IMR-90 (cell line): ENCODE measurements at places on chromosomes 1 and 21. TPM values are rescaled to one million over a fixed set of nuclear protein-coding genes. Genes with fewer than 3 reads are reported as not detected.

Gene SPRR2G
- not detected in 2 replicates for total RNA-seq

Gene TENT5C
- 4.1 and 5.3 TPM in 2 replicates for total RNA-seq

Gene S100A3
- total RNA-seq = 1.4 and 2.9 TPM in 2 replicates

Gene C4BPA
- total RNA-seq = not detected in 2 replicates

Gene CD1B
- total RNA-seq = not detected in 2 replicates

Gene RGS4
- 538 and 635 TPM in 2 replicates for total RNA-seq

Gene GUCA2A
- not detected in 2 replicates for total RNA-seq

Gene PDZK1
- total RNA-seq = 1.4 and 1.7 TPM in 2 replicates

Gene PSMA5
- 75.5 and 83.9 TPM in 2 replicates for total RNA-seq

Gene SPATA6
- total RNA-seq = 2.0 and 2.2 TPM in 2 replicates
